ENCODE measurements at places on chromosomes 12 and 14. TPM values are rescaled to one million over a fixed set of nuclear protein-coding genes. Genes with fewer than 3 reads are reported as not detected.

- DNase-seq: no peak
These were observed 24.7 kb downstream of the ABCD4 start for GRCh38 chr14:74278080-74278479.

C12orf50 gene
- total RNA-seq: not detected

DNA sequence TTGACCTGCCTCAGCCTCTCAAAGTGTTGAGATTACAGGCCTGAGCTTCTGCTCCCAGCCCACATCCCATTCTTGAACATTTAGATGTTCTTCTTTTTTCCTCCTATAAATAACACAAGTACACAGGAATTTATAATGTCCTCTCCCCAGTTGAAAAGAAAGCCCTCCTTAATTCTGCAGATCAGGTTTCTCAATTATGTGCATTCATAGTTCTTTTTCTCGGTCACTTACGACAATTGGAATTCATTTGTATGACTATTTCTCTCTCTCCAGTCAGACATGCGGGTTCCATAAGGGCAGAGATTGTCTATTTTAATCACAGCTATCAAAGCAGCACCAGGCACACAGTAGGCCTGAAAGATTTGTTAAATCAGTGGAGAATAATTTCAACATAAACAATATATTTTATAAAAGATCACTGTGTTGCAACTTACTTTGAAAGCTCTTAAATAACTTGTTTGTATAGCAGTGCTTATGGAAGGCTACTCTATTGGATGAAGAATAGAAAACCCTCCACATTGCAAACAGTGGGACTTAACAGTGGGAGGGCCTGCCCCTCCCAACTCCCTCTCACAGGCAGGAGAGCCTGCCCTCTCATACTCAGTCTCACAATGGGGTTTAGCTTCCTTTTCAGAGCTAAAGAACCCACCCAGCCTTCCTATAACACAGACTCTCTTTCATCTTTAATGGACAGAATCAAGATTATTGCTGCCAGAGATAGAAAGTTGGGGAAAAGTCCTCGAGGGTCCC lies 84.1 kb upstream of the TRAF3 start:
- no peak for DNase-seq

GRCh38 chr12:104490850-104491249 lies 34.1 kb downstream of the CHST11 start:
- DNase-seq: no peak

DNA sequence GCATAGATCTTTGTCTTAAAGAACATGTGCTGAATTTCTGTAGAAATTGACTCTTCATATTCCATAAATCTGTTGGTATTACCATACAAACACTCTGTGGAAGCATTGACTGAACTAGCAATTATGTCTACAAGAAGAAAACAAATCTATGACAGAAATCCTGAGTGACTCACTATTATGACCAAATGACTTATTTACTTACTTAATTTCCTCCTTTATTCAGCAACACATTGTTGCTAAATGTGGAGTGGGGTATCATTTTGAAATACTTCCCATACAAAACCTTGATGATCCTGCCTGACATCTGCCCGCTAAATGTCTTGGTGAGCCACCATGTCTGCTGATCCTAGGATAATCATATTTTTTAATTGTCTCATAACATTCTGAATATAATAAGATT lies 99.1 kb upstream of the SLCO1C1 start:
- no peak for DNase-seq

HOXC12 gene
- not detected for total RNA-seq

- DNase-seq: no peak
These were observed 18.2 kb upstream of the IRF2BPL start for GRCh38 chr14:77046721-77047120.

DNA sequence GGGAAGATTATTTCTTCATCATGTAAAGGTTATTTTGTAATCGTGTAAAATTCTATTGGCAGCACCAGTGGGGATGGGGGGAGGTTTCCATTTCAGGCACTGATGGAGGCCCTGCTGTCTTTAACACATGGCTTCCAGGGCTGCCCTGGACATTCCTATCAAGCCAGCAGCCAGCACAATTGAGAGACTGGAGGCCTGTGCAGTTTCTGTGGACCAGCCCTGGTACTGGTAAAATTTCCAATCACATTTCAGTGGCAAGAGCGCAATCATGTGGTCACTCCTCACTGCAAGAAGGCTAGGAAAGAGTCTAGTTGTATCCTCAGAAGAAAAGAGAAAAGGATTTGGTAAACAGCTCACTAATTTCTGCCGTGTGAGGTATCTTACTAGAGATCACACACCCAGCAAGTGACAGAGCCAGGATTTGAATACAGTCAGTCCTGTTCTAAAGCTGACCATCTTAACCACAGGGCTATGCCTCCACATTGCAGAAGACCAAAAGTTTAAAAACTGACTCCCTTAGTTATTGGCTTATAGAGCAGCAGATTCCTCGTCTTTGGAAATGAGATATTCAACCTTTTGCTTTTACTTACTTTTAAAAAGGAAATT lies 179.4 kb upstream of the ARHGAP5 start:
- DNase-seq: no peak

- DNase-seq: peak; percentile 78
These were observed 115.8 kb upstream of the CCDC198 start for GRCh38 chr14:57609192-57610075.

EXD2 gene
- 33.2 TPM for total RNA-seq
